Activated CD4-positive, alpha-beta T cell treated with anti-CD3 and anti-CD28 coated beads, Interleukin-2, amount 10 ng/mL, durations not matched to agents 7 days and 5 days (primary cell): ENCODE measurements at places on chromosomes 16 and 17.
A peak's percentile ranks its signal among the peaks of the same experiment; 100 is the strongest.

DNA sequence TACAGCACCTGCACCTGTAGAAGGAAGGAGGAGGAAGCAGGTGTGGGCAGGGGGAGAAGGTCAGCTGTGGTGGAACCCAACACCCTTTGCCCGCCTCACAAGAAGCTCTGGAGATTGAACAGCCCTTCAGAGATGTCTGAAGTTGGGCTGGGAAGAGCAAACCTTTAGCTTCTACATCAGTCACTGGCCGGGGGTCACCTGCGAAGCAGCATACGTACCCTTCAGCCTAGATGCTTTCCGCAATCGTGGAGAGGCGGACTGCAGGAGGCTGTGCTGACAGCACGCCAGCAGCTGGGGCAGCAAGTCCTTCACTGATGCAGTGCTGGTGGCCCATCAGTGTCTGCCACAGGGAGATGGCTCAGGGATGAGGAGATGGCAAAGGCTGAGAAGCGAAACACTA lies 5.2 kb upstream of the HS3ST3B1 start:
- DNase-seq: no peak

- no peak for DNase-seq
Observed at GRCh38 chr16:35306915-35307314, 1847.5 kb downstream of the TP53TG3F start.

- DNase-seq: no peak
Observed at GRCh38 chr16:86991679-86992078, 325.5 kb downstream of the C16orf95 start.

GRCh38 chr16:27421961-27422740 lies 20.2 kb downstream of the IL21R start:
- DNase-seq: no peak

GRCh38 chr16:86029131-86029741 lies 130.3 kb downstream of the IRF8 start:
- no peak for DNase-seq

- DNase-seq: peak; percentile 14
Observed at GRCh38 chr17:50708050-50709000, 611 bp upstream of the ANKRD40 start.

DNA sequence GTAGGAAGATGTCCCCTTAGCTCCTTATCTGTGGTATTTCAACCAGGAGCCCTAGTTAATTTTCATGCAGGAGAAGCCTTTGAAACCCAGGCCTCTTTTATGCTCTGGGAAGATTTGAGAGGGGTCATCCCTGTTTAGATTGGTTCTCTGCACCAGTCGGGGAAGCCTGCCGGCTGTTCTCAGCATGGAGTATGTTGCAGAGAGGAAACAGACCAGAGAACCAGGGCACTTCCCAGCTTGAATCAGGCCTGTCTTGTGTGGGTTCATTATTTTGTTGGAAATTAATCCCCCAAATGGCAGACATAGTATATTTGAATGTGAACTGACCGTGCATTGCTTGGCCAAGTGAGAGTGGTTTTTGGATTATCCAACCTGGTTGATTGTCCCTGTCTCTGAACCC lies 1082.1 kb upstream of the RBFOX1 start:
- DNase-seq: no peak

DNA sequence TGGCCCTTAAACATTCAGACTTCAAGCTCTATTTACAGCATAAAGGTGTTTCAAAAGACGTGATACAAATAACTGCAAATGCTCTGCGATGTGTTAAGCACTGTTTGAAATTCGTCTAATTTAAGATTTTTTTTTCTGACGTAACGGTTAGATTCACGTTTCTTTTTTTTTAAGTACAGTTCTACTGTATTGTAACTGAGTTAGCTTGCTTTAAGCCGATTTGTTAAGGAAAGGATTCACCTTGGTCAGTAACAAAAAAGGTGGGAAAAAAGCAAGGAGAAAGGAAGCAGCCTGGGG lies 681 bp upstream of the MAPT start:
- DNase-seq: no peak

GRCh38 chr17:13437966-13438779 lies 163.6 kb downstream of the HS3ST3A1 start:
- DNase-seq: no peak

- DNase-seq: no peak
Observed at GRCh38 chr16:2237493-2238149, 1.4 kb downstream of the DNASE1L2 start.

DNA sequence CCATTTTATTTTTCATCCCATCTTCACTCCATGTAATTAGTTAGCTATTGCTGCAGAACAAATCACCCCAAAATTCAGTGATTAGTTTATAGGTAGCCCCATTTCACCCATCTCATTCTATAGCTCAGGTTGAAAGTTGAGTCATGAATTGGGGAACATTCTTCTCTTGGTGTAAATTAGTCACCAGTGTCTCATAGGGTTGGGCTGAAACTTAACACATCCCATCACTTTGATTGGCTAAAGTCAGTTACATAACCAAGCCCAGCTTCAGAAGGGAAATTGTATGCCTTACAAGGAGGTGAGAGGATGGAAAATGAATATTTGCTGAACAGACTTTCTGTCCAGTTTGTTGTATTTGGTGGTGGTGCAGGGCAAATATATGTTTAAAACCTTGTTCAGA lies 477.5 kb downstream of the WWOX start:
- no peak for DNase-seq

DNA sequence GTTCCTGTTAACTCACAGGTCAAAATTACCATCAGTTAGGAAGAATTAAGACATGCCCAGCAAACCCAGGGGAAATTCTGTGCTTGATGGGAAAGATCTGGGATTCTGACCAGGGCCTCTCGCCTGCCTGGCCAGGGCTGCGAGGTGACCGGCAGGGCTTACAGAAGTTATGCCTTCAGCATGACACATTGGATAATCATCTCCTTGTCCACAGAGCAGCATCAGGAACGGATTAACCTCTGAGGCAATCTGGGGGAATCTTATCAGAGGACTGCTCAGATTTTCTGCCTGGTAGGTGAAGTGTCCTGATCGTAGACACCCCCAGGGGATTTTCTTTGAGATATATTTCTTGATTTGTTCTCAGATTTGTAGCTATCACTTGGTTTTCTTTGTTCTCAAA lies 172.5 kb downstream of the HS3ST3A1 start:
- no peak for DNase-seq

DNA sequence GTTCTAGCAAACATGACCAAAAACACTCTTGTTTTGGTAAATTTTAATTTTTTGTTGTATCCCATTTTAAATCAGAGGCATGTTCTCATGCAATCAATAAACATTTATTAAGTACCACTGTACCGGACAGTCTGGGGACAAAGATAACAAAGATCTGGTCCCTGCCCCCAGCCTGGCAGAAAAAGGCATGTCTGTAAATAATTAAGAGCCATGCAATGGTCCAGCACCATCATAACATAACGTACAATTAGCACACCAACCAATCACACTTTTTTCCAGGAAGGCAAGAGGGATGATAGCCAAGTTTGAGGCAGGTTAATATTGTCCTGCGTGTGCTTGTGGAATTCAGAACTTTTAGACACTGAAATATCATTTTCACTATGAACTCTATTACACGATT lies 3.5 kb downstream of the KCNJ16 start:
- DNase-seq: no peak

DNA sequence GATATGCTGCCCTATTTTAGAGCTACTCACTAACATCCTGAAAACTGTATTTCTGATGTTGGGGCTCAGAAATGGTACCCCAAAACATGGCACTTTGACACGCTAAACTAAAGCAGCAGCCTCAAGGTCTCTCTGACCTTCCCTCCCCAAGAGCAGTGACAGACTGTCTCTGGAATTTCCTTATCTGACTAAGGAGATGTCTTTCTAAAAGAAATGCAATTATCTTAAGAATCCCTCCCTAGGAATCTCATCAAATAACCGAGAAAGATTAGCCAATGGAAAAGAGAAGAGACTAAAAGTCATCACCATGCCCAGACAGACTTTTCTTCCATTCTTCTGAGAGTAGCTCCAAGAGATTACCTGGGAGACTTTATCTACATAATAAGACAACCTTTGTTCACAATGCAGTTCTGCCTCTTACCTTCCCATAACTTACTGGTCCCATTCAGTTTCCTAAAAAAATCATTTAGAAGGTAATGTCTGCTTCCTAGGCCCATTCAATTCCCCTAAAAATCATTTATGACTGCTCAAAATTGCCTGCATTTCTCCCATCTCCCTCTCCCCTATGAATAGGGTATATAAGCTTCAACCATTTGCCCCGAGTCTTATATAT lies 123.9 kb downstream of the CPPED1 start:
- no peak for DNase-seq

DNA sequence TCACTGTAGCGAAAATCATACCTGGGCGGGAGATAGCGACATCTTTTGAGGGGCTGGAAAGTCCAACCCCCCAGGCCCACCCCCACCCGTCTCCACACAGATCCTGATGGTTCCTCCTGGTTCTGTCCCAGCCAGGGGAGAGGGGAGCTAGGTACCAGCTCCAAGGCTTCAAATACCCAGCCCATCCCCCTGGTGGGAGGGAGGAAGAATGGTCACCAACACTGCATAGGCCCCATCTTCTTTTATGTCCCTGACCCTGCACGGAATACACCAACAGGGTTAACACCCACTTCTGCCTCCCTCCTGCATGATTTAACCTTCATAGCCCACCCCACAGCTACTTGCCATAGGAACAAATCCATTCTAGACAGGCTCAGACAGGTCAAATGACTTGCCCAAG lies 9.3 kb downstream of the HAP1 start:
- no peak for DNase-seq

DNA sequence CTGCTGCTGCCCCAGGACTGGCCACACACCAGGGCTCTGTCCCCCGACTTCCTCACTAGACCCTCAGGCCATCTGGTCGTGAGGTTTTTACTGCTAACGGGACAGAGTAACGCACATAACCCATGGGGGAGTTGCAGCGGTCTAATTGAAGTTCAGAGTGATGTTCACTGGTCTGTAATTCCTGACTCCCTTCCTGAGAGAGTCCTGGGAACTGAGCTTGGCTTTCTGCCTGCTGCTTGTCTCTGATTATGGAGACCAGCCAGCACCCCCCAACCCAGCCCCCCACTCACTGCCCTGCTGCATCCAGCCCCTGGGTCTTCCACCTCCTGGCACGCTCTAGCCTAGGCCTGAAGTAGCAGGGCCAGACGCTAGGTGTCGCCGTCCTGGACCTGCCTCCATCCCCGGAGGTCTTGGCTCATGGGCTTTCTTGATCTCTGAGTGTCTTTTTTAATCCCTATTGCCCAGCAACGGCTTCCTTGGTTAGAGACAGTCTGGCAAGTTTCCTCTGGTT lies 192.9 kb downstream of the CCDC182 start:
- DNase-seq: peak; percentile 18

GRCh38 chr17:68290955-68291835 lies at the start of the genes ARSG and SLC16A6:
Gene ARSG (plus strand): TSS chr17:68291495. CDS start chr17:68307494, 15,999 bp downstream.
Gene SLC16A6 (minus strand): TSS chr17:68291127. CDS start chr17:68278320, 12,807 bp downstream.
- DNase-seq: peak; percentile 84

GRCh38 chr17:82933911-82934310 lies 94.1 kb upstream of the ZNF750 start:
- DNase-seq: no peak

- no peak for DNase-seq
Observed at GRCh38 chr17:38565853-38566665, 39.7 kb downstream of the SRCIN1 start.

GRCh38 chr17:77933777-77934398 lies 24.6 kb upstream of the TNRC6C start:
- DNase-seq: no peak

- DNase-seq: no peak
Observed at GRCh38 chr16:57376313-57376818, 4.1 kb downstream of the CX3CL1 start.

DNA sequence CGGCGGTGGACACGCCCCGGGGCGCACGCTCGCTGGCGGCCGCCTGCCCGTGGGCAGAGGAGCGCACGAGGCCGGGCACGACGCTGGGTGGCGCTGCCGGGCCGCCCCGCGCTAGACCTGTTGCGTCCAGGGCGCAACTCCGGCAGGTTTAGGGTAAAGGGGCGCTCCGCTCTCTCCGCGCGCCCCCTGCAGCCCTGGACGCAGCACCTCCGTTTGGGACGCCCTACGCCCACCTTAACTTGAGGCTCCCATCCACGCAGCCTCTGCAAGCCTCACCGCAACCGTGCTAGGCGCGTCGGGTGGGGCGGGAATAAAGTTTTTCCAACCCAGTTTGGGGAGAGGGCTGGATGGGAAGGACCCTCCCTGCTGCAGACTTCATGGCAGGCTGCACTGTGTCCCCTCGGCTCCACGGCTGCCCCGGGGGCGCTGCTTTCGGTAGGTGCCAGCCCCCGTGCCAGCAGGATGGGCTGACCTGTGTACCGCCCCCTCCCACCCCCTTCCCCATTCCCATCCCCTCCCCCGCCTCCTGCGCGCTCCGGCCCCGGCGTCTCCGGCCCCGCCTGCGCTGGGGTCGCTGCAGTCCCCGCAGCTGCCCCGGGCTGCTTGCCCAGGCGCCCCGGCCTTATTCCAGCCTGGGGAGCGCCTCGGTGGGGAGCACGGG lies at the start of gene SYT17:
Gene SYT17 (plus strand): TSS at position 531 of the 661 bp plus-strand sequence. CDS start 407 bp downstream, outside the sequence.
- peak; percentile 14 for DNase-seq

GRCh38 chr17:82592289-82592766 lies 55.9 kb downstream of the WDR45B start:
- no peak for DNase-seq

- DNase-seq: no peak
Observed at GRCh38 chr17:77312786-77313599, 172.2 kb downstream of the SEC14L1 start.

- no peak for DNase-seq
Observed at GRCh38 chr17:4187076-4187475, 44.1 kb downstream of the CYB5D2 start.
